Left kidney (tissue), 8 donors: ENCODE measurements at places on chromosomes 4 and X. TPM values are rescaled to one million over a fixed set of nuclear protein-coding genes. Genes with fewer than 3 reads are reported as not detected.

- DNase-seq = peak; percentile 46
Measured at GRCh38 chrX:105190252-105190853, 30.1 kb downstream of the TEX13A start.

- no peak for DNase-seq
Measured at GRCh38 chr4:111064342-111064993, 441.6 kb upstream of the PITX2 start.

DNA sequence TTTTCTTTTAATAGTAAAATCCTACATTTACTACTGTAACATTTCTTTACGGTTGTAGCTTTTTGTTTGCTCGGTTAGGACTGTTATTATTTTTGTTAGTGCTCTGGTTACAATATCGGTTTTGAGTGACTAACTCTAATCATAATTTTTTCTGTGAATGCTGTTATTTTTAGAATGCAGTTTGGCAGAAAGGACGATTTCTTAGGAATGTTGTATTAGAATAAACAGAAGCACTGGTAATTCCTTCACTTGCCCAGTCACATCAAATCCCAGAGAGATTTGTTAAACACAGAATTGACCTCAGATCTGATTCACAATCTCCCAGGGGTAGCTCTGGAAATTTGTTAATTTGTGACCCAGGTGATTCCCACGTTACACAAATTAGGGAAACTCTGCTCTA, 21.7 kb downstream of the DDIT4L start:
- DNase-seq = no peak

DNA sequence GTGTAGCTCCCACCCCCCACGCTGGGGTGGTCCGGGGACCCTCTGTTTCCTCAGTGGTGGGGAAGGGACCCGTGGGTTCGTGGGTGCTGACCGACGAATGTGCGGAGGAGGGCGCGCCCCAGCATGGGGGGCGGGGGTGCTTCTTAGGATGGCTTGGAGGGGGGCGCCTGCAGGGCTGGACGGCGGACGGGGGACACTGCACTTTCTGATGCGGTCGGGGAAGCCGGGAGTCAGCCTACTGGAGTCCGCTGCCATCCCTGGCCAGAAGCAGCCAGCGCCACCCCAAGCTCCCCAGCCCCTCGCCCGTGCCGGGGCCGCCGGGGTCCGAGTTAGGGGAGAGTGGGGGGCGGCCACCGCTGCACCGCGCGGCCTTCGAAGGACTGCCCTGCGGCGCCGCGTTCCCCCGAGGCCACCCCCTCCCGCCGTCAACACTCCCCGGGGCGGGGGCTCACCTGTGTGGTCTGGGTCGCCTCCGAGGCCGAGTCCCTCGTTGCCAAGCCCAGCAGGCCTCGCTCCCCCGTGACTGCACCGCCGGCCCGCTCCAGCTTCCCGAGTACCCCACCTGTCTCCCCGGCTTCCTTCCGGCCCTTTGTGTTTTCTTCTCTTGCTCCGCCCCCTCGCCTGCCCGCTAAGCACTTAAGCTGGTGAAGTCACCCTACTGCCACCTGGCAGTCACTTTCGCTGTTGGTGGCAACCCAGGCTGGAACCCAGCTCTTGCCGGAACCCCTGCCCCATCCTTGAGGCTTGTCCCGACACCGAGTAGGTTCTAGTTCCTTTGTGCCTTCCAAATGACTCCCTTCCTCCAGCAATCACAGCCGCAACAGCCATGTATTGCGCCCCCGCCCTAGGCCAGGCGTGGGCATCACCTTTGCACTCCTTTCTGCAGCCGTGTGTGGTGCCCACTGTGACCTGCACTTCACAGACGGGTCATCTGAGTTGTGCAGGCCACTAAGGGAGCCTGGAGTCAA, at the start of gene OCIAD2:
Gene OCIAD2, minus strand, starts transcription at position 569 of the 968 bp plus-strand sequence. CDS start 2,225 bp downstream, outside the sequence.
- DNase-seq = peak; percentile 78

- DNase-seq = peak; percentile 54
Measured at GRCh38 chrX:12791257-12792228, at the start of gene PRPS2. TSS of gene PRPS2 (plus strand) at chrX:12791412. CDS start at chrX:12791498, 86 bp downstream.

DNA sequence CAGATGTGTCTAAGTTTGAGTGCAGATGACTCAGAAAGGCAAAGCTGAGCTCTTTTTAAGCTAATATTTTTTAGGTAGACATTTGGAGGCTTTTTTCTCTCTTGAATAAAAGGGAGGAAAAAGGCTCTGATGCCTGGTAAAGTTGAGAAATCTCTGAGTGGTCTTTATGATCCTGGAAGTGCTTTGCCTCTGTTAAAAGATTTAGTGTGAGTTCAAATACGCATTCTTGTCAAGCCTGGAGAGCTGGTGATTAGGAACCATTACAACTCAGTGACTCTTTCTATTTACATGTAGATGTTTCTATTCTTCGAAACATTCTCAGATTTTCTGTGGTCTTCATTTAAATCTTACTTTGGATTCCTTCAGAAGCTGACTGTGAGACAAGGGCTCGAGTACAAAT, 143.4 kb upstream of the MED14 start:
- DNase-seq = no peak

GRCh38 chr4:186497043-186497442, 58.3 kb downstream of the MTNR1A start:
- no peak for DNase-seq

GRCh38 chr4:158446106-158446505, 75.6 kb upstream of the RXFP1 start:
- DNase-seq = no peak

GRCh38 chr4:100162027-100162685, 28.1 kb downstream of the DDIT4L start:
- no peak for DNase-seq

- DNase-seq = peak; percentile 7
Measured at GRCh38 chrX:52277666-52278065, 91.2 kb upstream of the XAGE2 start.

DNA sequence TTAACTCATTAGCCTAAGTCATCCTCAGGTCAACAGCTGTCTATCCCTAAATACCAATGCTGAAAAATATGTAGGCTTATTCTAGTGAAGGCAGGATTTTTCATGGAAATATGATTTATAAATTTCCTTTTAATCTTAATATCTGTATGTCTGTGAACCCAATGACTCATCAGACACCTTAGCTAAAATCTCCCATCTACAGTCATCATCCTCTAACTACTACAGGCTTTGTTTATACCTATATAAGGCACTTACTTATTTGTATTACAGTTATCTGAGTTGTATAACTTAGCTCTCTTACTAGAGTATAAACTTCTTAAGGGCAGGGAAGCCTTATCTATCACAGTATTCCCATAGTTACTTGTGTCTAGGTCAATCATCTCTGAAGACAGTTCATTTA, 24.2 kb downstream of the AMMECR1 start:
- no peak for DNase-seq

GRCh38 chr4:24630937-24631336, 46.6 kb upstream of the DHX15 start:
- DNase-seq = no peak

- peak; percentile 66 for DNase-seq
Measured at GRCh38 chrX:48835524-48836329, at the start of gene PCSK1N. TSS of gene PCSK1N (minus strand) at chrX:48835610. CDS start at chrX:48835532, 78 bp downstream.

DNA sequence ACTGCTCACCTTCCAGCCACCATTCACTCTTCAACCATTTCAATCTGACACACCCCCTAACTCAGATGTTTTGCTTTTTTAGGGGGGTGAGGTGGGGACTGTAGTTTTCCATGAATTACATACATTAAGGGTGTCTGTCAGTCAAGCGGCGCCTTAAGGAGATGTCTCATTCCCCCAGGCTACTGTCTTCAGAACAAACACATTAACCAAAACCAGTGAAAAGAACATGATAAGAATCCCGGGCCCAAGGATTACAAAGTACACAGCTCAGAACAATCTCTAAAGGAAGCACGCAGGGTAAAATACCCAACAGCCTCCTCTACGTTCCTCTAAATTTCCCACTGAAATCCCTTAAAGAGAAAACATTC, 62.5 kb upstream of the IRF2 start:
- DNase-seq = no peak

GRCh38 chrX:11704725-11705495, 39.2 kb upstream of the ARHGAP6 start:
- no peak for DNase-seq

GRCh38 chrX:8289523-8289922, 118.5 kb upstream of the VCX2 start:
- no peak for DNase-seq

DNA sequence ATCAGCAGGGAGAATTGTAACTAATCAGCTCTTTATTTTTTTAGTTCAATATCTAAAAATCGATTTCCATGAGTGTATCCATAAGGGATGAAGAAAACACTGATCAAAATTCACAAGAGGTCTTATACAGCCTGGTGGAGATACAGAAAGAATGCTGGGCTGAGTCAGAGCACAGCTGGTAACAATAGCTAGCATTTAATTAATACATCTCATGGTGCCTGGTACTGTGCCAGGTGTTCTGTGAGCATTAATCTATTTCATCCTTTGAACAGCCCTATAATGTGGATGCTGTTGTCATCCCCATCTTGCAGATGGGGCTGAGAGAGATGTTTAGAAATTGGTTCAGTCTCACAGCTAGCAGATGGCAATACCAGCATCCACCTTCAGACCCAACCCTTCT, 250.9 kb upstream of the RPS6KA3 start:
- no peak for DNase-seq

DNA sequence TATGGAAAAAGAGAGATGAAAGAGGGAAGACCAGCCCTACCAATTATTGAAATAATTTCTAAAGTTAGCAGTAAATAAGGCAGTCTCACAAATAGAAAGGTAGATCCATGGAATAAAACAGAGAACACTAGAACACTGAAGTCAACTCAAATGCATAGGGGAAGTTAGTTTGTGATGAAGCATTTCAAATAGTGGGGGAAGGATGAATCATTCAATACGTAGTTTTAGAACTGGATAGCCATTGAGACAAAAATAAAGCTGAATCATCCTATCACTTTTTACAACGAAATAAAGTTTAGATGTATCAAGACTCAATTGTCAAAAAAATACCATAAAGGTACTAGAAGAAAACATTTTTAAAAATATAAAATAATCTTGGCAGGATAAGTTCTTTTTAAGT, 143.2 kb upstream of the DGKK start:
- DNase-seq = no peak

DNA sequence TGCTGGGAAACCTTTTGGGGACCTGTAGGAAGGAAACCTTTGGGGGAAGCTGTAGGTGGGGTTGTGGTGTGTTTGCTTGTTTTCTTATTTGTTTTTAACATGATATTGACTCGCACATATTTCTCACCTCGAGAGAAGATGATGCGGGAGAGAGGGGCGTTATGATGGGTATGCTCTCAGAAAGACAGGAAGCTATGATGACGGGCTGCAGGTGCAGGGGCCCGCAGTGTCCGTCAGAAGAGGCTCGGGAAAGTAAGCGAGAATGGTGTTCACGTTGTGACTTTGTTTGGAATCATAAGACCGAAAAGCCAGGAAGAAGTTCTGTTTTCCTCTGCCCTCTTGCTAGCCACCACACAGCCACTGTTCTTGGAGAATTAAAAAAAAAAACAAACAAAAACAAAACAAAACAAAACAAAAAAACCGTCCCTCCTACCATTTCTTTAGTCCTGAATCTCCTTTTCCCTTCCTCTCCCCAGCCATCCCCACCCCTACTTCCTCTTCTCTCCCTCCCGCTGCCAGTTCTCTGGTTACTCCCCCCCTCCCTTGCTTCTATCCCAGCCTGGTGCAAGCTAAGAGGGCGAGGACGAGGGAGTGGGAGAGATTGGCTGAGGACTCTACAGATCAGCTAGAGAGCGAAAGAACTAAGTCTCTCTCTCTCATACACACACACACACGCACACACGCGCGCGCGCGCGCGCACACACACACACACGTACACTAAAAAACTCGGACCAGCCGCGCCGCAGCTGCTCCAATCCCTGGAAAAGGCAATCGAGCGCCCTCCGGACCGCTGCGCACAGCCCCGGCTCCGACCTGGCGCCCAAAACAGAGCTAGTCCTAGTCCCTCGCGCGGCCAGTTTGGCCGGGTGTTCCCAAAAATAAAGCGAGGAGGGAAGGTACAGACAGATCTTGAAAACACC, at the start of gene BMP3:
Gene BMP3, plus strand, starts transcription at position 648 of the 920 bp plus-strand sequence. CDS start 577 bp downstream, outside the sequence.
- DNase-seq = peak; percentile 58

GRCh38 chrX:57821703-57822387, 88.4 kb downstream of the ZXDA start:
- DNase-seq = peak; percentile 33

DNA sequence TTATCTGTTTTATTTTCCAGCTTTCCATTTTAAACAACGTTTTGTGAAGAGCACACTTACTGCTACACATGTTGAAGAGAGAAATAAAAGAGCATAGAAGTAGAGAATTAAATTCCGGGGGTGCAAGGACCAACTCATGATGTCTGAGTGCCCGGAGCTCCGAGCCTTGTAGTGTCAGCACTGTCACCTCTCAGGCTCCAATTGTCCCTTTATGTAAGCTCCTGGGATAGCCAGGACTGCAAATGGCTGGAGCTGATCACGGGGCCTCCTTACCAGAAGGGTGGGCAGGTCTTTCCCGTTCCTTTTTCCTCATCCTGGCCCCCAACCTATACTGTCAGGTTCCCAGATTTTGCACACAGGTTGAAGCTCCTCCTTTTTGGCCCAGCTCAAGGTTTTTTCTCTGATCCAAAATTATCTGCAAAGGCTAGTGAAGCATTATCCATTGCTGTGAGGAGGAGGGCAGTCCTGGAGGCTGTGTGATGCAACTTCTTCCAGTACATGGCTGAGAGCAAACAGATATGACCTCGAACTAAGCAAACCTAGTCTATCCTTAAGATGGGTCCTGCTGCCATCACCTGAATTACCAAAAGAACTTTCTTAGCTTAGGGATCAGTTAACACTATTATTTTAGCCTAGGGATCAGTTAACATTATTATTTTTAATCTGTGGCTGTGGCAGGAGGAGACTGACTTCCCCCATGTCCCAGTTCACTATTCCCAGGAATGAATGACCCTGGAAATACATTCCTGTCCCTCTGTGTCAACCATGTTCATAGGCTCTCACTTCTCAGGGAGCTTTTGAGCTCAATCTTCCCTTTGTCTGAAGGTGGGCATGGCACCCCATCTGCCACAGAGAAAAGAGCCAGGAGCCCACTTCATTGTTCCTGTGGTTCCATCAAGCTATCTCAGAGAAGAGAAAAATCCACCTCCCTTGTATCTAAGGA, at the start of gene FGG:
Gene FGG, minus strand, starts transcription at position 185 of the 943 bp plus-strand sequence. Its CDS starts 47 bp downstream, at position 138.
- no peak for DNase-seq

DNA sequence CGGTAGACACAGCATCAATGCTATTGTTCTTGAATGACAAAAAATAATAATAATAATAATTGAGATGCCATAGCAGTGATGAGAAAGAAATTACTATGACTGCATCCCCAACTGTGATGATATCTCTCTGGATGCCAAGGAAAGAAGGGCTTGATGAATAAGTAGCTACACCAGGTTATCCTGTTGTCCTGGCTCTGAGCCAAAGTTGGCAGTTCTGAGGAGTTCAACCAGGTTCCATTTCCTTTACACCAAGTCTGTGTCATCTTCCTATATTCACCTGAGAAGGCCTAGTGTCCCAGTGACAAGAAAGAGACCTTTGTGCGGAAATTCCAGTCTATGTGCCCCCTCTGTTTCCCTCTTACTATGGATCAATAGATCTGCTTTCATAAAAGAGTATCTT, 3.4 kb upstream of the MAML3 start:
- no peak for DNase-seq

GRCh38 chr4:11480683-11481082, 52.0 kb upstream of the HS3ST1 start:
- DNase-seq = no peak

GRCh38 chr4:102114118-102114630, 231.1 kb downstream of the SLC39A8 start:
- no peak for DNase-seq

The CASK gene
- 53.0 TPM for polyA plus RNA-seq

The FAM13A gene
- 41.3 TPM for polyA plus RNA-seq

The MAGED4B gene
- polyA plus RNA-seq = 75.4 TPM

The MAGEB2 gene
- not detected for polyA plus RNA-seq

The ZFYVE28 gene
- polyA plus RNA-seq = 2.7 TPM

The HTT gene
- 36.6 TPM for polyA plus RNA-seq

The PRDM8 gene
- 1.5 TPM for polyA plus RNA-seq

The IL13RA2 gene
- polyA plus RNA-seq = 1.6 TPM

The MAGEA1 gene
- polyA plus RNA-seq = not detected

The MAGEA12 gene
- polyA plus RNA-seq = not detected

The UCP1 gene
- polyA plus RNA-seq = 0.25 TPM
